Ureter (tissue), 1 donor: ENCODE measurements at places on chromosomes 4 and X.

DNA sequence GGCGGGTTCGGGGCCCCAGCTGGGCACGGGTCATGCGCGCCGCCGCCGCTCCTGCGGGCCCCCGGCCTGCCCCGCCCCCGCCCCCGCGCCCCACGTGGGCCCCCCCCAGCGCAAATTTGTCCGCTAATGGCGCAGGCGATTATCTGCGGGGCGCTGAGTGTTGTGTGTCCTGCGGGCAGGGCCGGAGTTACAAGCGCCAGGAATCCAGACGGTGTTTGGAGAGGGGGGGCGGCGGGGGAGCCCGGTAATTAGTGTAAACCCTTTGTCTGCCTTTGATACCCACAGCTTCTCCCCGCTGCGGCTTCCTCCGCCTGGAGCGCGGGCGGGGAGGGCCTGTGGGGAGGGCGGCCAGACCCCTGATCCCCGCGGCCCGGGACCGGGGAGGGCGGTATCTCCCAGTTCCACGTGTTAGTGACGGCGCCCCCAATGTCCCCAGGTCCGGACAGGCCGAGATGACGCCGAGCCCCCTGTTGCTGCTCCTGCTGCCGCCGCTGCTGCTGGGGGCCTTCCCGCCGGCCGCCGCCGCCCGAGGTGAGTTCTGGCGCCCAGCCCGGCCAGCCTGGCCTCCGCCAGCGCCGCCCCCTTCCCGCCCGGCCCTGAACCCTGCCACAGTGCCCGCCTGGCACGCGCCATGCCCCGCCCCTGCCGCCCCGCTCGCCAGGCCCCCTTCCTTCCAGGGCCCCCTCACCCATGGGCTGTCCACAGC is 761 bp downstream of the FGFRL1 start:
- no peak for DNase-seq

- DNase-seq: no peak
Observed at GRCh38 chr4:73731968-73732610, 8.3 kb upstream of the CXCL8 start.

GRCh38 chr4:115259642-115260041 is 146.2 kb upstream of the NDST4 start:
- DNase-seq: no peak

GRCh38 chrX:74225111-74225510 is 78.9 kb upstream of the ZCCHC13 start:
- DNase-seq: no peak

DNA sequence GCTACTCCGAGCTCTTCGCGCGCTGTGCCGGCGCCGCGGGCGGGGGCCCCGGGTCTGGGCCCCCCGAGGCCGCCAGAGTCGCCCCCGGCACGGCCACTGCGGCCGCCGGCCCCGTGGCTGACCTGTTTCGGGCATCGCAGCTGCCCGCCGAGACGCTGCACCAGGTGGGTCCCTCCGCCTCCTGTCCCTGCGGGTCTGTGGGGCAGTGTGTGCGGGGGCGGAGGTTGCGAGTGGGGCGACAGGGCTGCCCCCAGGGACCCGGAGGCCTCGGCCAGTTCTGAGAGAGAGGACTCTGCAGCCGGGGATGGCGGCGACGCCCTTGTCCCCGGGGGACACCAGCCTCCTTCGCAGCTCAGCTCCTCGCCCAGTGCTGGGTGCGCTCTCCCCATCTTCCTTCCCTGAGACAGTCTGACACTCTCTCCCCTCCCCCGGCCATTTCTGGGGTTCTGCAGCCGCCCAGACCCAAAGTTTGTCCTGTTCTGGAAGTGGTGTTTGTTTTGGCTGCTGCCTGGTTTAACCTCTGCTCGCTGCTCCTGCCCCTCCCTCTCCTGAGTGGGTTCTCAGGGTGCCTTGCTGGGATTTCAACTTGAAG is 609 bp downstream of the REPS2 start:
- DNase-seq: no peak

DNA sequence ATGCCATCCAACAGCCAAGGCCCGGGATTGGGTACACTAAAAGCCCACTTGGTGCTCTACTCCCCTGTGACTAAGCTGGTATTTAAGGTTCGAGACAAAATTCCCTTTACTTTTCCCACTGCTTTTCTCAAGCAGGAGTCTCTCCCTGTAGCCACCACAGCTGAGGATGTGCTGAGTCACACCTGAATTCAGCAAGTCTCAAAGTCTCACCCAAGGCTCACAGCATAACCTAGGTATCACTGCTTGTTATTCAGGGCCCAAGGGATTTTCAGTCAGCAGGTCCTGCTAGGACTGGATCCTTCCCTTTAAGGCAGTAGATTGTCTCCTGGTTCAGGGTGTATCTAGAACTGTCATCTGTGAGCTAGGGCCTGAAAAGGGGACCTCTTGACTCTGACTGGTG is 39.2 kb downstream of the FMR1NB start:
- DNase-seq: no peak

- DNase-seq: no peak
Observed at GRCh38 chr4:97994765-97995465, 148.4 kb downstream of the STPG2 start.

DNA sequence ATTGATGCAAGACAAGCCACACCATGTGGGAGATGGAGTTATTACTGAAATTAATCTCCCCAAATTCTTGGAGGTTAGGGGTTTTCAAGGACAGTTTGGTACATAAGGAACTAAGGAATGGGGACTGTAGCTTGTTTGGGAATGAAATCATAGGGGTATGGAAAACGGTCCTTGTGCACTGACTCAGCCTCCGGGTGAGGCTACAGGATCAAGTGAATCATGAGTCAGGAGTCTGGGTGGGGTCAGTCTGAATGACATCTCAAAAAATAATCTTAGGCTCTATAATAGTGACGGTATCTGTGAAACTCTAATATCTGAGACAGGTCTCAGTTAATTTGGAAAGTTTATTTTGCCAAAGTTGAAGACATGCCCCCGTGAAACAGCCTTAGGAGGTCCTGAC is 128.5 kb upstream of the CYSLTR1 start:
- no peak for DNase-seq

GRCh38 chr4:1646690-1647089 is 37.4 kb downstream of the FAM53A start:
- no peak for DNase-seq

DNA sequence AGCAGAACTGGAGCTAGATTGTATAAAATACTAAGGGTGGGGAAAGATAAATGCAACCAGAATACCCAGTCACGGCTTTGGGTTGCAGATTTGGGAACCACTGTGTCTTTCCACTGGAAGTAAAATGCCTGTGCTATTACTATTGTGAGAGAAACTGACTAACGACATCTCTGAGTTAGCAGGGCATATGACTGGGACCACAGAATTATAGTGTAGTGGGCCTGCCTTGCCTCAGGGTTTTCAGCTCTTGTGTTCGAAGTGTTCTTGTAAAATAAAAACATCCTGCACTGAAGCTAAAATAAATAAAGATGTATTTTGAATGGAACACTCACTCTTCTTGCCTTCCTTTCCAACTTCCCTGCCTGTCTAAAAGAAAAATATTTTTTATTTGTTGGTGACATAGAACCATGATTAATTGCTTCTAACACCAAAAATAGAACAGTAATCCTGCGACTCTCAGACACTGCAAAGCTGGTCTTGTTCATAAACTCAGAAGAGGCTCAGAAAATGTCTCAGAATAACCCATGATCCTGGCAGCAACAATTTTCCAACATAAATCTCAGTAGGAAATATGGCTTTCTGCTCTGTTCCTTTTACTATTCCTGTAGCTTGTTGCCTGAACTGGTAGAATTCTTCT is 104.2 kb downstream of the FAM47B start:
- no peak for DNase-seq

DNA sequence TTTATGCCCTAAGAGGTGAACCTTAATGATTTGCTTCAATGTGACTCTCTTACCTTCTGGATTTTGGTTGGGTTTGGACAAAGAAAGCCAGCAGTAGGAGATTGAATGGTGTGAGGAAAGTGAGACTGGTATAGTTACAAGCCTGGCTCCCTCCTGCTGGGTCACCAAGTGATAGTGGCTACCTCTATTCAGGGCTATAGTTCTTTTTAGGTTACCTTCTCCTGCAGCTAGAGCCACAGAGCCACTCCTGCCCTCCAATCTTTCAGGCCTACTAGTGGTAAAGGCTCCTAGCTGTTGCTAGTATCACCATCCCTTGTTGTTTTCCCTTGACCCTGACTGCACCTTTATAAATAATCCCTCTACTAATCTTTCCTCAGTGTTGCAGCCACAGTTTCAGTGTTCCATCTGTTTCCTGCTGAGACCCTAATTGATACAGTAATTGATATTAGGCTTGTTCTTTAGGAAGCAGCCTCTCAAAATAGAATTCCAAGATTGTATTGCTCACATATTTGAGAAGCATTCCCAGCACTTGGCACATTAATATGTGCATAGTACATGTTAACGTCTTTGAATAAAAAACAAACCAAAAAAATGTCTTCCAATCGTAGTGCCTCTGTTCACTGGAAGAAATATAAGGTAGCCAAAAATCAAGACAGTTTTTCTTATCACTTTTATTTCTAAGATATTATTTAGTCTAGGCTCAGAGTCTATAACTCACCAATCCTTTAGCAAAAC is 82.3 kb downstream of the SRPX start:
- no peak for DNase-seq

GRCh38 chr4:39029752-39030694 is 2.2 kb downstream of the TMEM156 start:
- no peak for DNase-seq

DNA sequence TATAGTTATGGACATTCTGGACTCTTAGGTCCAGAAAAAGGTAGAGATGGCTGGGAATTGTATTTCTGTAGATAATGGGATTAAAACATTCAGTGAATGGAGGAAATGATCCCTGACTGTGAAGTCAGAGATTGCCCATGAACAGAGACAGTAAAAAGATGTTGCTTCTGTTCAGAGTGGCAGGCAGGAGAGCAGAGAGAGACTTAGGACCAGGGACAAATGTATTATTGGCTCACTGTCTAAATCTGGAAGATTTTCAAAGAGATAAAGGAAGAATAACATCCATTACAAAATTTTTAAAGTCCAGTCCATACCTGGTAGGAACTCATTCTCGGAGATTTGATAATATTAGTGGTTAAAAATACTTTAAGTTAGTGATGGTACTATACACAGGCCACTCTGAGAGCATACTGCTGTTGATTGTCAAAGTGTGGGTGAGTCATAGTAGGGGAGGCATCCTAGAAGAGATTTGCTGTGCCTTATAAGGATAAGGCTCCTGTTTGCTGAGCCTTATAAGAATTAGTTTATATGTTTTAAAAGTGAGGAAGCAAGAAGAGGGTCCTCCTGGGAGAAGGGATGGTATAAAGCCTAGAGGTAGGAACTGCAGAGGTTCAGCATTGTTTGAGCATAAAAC is 53.0 kb downstream of the JADE3 start:
- no peak for DNase-seq

GRCh38 chr4:84215217-84215616 is 283.9 kb downstream of the NKX6-1 start:
- DNase-seq: no peak

GRCh38 chr4:121698236-121698671 is 1.5 kb upstream of the ANXA5 start:
- DNase-seq: no peak

- no peak for DNase-seq
Observed at GRCh38 chr4:166518776-166519175, 645.7 kb downstream of the TLL1 start.

DNA sequence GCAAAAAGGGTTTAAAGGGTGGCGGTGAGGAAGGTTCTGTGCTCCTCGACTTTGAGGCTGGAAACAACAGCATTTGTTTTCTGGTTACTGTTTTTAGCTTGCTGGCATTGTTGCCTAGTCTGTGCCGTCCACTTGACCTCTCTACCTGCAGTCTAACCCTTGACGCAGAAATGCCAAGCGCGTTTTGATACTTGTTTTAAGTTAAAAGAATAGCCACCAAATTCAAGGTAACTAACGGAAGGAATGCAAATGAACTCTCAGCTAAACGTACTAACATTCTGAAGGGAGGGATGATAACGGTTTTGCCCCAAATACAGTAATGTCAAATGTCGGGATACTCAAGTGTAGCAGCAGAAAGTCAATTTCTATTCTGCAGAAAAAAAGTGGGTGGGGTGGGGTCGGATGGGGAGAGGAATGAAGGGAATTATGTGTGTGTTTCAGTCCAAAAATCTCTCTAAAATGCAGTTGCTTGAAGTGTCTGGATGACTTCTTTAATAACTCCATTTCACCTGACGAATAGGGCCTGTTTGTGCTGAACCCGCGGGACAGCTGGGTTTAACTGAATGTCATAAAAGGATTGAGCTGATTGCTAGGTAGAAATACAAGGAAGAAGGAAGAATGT is 3.4 kb upstream of the NKX6-1 start:
- DNase-seq: no peak

DNA sequence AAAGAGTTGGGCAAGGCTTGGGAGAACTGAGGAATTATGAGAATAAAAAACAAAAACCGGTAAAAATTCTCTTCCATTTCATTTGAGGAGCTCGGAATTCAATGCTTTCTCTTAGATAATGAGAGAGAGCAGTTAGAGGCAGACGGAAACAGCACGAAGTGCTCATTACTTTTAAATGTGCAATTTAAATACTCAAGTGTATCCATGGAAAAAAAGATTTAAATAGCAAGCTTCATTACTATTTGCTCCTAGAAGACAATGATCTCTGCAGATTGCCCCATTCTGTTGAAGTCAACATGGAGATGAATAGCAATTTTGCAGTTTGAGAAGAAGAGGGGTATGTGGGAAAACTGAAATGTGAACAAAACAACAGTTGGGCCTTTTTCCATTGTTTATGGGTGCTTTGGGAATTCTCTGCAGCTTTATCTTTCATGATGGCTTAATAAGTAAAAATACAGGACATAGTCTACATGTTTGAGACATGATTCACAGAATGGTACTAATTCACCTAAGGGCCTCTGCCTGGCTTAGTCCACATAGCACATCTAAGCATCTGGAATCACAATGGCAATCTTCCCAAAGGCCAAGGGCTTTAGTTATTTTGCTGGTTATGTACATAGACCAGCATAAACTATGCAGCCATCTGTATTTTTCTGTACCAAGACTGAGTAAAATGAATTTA is 512.7 kb upstream of the FAT1 start:
- no peak for DNase-seq

- no peak for DNase-seq
Observed at GRCh38 chr4:54687887-54688841, 30.4 kb downstream of the KIT start.

DNA sequence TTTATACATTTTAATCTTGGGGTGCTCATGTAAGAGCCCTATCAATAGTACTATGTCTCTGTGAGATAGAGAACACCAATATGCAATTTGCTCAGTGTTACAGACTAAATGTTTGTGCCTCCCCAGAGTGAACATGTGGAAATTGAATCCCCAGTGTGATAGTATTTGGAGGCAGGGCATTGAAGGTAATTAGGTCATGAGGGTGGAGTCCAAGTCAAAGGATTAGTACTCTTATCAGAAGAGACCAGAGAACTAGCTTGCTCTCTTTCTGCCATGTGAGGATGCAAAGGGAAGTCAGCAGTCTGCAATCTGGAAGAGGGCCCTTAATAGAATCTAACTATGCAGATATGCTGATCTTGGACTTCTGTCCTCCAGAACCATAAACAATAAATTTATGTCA is 1317.0 kb downstream of the STIM2 start:
- no peak for DNase-seq

GRCh38 chr4:174037631-174038030 is 245.8 kb downstream of the FBXO8 start:
- no peak for DNase-seq
